Activated T-cell treated with anti-CD3 and anti-CD28 coated beads for 4 hours (primary cell): ENCODE measurements at places on chromosomes 1 and 21.

- DNase-seq = no peak
Measured at GRCh38 chr1:181936269-181936668, 125.2 kb downstream of the ZNF648 start.

DNA sequence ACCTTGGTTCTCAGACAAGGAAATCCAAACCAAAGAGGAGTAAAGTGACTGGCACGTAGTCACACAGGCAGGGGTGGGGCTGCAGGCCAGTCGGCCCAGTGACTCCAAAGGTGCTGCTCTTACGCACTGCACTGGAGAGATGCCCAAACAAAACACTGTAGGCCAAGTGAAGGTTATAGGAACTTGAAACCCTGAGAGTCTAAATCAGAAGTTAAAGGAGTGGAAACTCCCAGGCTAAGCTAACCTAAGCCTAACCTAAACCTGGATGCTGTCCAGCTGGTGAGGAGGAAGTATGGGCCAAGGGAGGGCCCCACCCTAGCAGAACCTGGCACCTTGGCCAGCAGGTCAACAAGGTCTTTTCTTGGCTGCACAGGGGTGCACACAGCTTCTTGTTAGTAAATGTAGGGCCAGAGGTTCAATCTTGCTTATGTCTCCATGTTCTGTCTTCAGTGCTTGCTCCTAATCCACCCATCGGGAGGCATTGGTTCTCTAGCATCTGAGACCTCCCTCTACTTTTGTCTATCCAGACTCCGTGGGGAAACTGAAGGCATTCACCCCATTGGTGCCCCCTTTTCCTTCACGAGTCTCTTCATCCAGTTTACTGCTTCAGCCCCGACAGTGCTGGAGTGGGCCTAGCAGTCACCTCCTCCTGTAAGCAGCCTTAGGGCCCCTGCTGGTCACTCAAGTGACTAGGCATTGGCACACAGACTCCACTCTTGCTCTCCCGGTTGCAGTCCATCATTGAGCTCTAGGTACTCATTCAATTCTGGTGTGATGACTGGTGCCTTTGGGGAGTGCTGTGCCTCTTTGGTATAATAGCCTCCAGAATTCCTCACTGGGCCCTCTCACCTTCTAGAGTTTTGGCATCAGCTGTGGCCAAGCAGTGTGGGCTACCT is 12.9 kb upstream of the TMEM125 start:
- no peak for DNase-seq

GRCh38 chr1:109625601-109626560 is 6.2 kb downstream of the AMPD2 start:
- no peak for DNase-seq

DNA sequence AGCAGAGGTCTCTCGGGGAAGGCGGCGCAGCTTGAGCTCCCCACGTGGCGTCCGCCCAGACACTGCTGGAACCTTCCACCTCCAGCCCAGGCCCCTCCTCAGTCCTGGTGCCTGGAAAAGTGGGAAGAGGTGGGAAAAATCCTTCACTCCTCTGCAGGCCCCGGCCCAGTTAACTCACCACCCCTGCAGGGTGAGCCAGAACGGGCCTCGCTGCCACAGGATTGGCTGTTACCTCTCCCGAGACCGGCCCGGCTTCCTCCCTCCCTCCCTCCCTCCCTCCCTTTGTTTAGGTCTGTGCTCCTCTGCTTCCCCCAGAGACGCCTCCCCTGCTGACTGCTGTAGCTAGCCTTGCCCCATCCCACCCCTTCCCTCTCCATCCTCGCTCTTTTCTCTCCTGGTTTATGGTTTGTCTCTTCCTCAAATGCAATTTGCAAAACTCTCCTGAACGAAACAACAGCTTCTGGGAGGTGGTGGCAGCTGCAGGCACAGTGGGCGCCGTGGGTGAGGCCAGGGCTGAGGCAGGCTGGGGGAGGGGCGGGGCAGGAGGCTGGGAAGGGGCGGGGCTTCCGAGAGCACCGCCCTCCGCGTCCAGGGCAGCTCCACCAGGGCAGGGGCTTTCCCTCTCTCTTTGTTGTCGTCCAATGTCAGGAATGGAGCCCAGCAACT is 6.5 kb downstream of the CAPN9 start:
- DNase-seq = no peak
